ENCODE measurements at places on chromosomes 4 and X.

DNA sequence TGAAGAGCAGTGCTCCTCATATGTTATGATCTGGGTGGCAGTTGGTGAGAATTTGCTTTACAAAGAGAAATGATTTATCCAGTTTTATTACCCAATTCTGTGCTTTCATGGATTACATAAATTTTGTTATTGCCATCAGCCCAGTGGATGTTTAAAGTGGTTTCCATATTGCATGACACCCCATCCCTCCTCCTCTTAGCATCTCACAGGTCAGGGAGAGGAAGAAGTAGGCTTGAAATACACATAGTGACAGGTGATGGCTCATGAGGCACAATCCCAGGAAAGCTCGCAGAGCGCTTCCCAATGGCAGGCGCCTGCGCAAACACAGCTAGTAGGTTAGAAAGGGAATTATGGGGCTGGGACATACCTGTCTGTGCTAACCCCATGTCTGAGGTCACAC is 47.7 kb upstream of the GATB start:
- DNase-seq = no peak

DNA sequence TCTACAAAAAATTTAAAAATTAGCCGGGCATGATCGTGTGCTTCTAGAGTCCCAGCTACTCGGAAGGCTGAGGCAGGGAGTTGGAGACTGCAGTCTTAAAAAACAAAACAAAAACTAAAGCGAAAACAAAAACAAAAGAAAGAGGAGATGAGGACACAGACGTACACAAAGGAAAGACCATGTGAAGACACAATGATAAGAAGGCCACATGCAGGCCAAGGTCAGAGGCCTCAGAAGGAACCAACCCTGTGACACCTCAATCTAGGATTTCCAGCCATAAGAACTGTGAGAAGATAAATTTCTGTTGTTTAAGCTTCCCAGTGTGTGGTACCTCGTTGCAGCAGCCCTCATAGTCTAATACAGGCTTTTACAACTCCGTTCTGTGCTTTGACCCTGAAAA is 177.0 kb upstream of the ATP6AP2 start:
- no peak for DNase-seq

- DNase-seq = no peak
These were observed 145.0 kb upstream of the DGKK start for GRCh38 chrX:50615570-50616158.

DNA sequence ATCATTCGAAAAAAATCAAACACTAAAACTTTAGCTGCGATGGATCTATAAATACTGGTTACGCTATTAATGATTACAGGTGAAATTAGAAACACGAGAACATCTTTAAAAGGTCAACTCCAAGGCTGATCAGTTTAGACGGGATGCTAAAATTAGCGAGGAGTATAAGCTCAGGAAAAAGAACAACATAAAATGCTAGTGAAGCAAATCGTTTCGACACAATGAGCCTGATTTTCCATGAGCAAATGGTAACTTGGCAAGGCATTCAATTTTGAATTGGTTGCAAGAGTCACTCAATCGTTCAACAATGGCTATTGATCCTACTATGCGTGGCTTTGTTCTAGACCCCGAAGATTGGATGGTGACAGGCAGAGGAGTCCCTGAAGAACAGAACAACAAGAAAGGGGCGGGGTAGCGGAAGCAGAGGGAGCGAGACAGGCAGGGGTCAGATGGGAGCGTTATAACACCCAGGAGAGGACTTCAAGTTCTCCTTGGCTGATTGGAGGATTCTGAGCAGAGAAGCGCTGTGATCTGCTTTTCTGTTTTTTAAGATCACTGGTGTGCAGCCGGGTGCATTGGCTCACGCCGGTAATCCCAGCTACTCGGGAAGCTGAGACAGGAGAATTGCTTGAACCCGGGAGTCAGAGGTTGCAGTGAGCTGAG is 146.5 kb downstream of the RBM47 start:
- DNase-seq = peak; percentile 69

DNA sequence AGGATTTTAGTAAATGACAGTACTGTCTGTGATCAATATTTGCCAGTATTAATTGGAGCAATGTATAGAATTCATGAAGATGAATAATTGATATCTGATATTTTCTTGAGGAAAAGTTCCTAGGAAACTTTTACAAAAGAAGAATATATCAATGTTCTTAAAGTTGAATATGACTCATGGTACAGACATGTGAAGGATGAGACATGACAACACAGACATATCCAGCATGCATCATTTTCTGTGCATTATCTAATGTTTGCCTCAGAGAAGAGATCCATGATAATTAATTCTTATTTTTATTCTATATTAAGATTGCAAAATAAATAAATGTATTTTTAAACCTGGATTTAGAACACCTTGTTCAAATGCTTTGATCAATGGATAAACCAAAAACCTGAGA is 452.9 kb upstream of the EPHA5 start:
- DNase-seq = no peak

DNA sequence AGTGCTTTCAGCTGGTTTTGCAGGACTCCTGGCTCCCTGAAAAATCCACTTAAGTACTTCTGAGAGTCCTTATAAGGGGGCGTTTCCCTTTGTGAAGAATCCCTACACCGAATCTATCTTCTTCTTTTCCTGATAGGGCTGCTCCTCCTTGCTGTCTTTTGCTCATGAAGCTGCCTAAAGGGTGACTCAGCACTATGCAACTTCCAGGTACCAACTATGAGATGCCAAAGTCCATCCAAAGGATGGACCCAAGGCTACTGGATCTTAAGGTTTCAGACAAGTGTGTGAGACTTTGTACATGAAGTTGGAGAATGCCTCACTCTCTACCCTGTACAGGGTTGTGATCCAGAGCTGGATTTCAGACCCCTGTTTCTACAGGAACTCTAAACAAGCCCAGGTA is 485.0 kb upstream of the FAT1 start:
- DNase-seq = no peak

DNA sequence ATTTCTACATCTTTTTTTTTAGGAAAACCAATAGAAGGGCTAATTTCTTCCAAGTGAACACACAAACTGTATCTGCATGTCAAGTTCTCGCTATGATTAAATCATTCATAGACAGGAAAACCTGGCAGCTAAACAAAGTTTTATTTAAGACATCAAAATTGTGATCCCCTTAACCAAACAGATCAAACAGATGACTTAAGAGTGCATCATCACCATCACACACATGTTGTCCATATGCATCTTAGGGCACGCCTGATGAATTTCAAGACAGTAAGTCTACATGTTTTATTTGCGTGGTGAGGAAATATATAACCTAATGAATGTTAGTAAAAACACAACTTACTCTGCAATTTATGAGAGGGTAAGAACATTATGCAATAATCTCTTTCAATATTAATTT is 317.0 kb upstream of the ANXA10 start:
- no peak for DNase-seq

DNA sequence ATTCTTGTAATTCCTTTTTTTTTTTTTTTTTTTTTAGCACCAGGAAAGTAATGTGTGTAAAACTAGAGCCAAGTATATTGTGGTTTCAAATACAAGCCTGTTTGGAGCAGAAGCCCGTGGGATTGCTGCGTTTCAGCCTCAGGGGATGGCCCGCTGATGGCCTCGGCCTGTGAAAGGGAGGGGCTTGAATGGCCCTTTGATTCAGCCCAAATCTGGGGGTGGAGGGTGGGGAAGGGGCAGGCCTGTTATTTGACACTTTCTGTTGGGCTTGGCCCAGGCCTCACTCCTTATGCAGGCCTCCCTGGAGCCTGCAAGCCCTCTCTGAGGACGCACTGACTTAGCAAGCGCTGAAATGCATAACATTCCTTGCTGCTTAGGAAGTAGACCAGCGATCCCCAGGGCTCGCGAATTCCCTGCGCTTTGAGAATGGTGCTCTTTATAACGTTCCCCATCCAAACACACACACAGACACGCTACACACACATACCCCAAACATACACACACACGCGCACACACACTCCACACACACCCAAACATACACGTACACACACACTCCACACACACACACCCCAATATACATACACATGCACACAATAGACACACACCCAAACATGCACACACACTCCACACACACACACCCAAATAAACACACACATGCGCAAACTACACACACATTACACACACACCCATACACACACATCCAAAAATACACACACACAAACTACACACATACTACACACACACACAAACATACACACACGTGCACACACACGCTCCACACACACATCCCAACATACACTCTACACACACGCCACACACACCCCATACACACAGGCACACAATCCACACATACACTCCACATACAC is 29.6 kb downstream of the TLR10 start:
- peak; percentile 96 for DNase-seq

- DNase-seq = no peak
These were observed 19.8 kb upstream of the PPARGC1A start for GRCh38 chr4:23909671-23910070.

DNA sequence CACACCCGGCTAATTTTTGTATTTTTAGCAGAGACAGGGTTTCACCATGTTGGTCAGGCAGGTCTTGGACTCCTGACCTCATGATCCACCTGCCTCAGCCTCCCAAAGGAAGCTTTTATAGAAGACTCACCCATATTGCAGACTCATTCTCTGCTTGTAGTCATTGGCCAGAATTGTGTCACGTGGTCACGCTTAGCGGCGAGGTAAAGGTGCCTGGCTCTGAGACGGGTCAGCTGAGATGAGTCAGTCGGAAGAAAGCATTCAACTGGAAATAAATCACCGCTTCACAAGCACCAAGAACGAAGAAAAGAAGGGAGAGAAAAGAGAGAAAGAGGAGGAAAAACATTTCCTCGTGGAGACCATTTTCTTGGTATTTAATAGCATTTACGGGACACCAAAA is 218.8 kb upstream of the NOCT start:
- peak; percentile 50 for DNase-seq

DNA sequence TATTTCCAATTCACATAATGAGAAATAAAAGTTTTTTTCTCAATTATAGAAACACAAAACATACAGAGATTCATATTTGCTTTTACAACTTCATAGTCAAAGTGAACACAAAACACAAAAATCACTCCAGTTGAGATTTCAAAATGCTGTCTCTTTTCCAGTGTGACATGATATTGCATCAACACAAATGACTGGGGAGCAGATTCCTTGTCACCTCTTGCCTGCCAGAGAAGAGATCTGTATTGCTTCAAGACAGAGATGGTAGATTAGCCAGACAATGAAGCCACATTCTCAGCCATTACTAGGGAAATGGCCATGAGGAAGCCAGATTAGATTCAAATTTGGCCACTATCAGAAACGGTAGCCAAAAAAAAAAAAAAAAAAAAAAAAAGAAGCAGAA is 2313.1 kb upstream of the AGA start:
- no peak for DNase-seq

DNA sequence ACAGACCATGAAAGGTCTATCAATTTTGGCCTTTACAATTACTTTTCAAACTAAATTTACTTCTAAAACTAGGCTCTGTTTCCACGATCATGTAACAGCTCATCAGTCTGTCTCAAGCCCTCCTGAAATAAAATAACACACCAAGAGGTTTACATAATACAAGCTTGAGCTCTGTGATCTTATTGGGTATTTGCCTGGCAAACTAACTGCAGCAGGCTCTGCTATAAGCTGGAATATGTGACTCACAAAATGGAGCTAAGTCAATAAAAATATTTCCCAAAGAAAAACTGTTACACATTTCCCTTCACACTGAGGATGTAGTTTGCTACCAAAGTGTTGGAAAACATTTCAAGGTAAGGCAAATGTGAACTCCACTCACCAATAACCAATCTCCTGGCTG is 94.7 kb upstream of the GPM6B start:
- no peak for DNase-seq

DNA sequence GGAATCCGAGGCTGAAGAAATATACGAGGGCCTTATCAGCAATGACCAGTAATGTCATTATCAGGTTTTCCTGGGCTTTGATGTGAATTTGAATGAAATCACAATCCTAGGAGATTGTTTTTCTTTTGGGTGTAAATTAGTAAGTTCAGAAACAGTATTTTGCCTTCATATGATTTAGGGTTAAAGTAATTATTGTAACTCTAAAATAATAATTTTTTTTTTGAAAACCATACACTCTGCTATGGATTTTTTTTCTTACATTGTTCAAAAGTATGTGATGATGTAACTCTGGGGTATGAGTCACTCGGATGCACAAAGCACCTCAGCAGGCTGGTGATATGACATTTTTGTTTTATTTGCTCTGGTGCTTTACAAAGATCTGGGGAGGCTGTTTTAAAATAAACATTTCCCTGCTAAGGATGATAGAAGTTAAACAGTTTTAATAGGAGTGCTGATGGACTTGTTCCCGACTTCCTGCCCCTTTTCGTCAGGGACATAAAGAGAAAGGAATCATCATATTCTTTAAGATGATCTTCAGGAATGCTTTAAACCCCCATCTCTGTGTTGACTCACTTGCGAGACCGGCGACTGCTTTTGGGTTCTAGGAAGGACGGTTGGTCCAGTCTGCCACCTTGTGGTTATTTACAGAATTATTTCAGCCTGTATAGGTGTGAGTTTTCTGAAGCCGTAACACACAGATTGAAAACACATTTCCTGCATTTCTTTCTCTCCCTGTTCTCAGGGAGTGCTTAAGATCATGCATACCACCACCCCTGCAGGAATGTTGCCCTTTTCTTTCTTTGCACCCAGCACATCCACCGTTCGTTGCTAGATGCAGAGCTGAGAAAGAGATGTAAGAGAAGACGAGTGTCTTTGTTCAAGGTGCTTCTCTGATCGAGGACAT is 72.5 kb downstream of the RAPGEF2 start:
- peak; percentile 74 for DNase-seq

DNA sequence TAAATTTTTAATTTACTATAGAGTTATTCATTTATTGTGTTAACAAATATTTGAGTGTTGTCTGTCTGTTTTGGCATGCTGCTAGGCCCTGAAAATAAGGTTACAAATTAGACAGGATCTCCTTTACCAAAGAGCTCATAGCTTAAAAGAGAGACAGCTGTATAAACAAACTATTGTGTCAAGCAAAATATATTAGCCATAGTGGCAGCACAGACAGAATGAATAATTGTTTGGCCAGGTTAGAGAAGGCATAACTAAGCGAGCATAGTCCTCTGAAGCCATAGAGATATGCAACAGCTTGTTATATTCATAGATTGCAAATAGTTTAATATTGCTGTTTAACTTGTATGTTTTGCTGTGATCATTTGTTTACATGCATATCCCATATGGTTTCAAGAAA is 66.7 kb upstream of the NDUFC1 start:
- no peak for DNase-seq

DNA sequence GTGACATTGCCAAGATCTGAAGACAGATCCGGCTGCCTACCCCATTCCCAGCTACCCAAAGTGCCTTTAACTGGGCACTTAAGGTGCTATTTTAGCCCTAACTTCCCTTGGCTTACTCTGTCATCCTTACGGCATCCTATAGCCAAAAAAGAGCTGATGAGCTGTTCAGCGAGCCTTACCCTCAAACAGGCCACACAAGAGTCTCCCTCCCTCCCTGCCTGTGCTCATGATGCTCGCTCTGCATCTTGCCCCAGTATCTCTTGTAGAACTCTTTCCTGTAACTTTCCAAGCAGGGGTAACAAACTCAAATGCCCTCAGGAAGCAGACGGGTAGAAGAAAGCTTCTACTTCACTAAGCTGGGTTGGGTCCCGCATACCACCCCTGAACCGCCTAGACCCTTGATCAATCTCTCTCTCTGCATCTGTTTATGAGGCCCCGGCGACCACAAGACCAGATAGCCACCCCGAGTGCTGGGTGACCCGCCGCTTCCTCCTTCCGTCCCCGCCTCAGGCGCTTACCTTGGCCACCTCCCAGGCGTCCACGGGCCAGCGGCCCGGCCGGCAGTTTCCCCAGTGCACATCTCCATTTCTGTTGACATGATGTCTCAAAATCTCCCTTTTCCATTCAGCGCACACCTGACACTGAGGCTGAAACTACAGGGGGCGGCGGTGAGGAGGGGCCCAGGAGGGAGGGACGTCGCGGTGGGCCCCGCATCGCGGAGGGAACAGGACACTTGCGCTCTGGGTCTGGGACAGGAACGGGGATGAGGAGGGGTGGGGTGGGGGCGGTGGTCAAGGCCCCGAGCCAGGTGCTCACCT is 663 bp downstream of the CXorf38 start:
- DNase-seq = peak; percentile 9
